ENCODE measurements at places on chromosomes 12 and 14.

DNA sequence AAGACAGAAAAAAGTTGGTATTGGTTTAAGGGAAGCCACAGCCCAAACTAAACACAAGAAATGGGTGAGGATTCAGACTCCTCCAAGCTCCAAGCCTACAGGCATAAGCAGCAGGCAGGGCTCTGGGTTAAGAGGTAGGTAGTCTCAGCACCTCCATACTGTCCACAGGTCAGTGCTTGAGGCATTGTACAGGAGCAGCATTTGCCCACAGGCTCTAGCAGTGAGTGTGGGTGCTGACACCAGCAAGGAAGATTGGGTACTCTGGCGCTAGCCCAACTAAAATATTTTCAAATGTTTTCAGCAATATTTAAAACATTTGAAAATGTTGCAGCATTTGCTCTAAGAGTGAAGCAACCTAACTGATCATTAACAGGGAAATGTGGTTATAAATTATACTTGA is 33.1 kb downstream of the FERMT2 start:
- no peak overlapping the region for H3K4me3 ChIP-seq
- no peaks in the 10 kb centered on the region for H3K36me3 ChIP-seq
- no peaks in the 10 kb centered on the region for H3K27me3 ChIP-seq
- H3K4me1 ChIP-seq: peaks cover 19% of the 10 kb centered on the region
- no peak for DNase-seq
- H3K27ac ChIP-seq: peak overlapping the region; percentile 51

DNA sequence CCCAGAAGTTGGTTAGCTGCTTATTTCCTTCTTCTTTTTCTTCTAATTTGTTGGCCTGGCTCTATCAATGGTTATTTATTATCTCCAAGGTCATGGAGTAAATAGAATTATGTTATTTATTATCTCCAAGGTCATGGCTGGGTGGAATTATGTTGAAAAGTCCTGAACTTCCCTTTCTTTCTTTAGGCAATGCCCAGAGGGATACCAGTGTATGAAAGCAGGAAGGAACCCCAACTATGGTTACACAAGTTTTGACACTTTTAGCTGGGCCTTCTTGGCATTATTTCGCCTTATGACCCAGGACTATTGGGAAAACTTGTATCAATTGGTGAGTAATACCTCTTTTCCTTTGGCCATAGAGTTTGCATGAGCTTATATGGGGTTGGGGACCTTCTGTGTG is 111.6 kb downstream of the SCN8A start:
- H3K27me3 ChIP-seq: no peaks in the 10 kb centered on the region
- H3K36me3 ChIP-seq: no peaks in the 10 kb centered on the region
- H3K4me3 ChIP-seq: no peak overlapping the region
- H3K4me1 ChIP-seq: no peaks in the 10 kb centered on the region

- H3K36me3 ChIP-seq: no peaks in the 10 kb centered on the region
- no peaks in the 10 kb centered on the region for H3K4me1 ChIP-seq
- no peak overlapping the region for H3K27ac ChIP-seq
- H3K4me3 ChIP-seq: peak overlapping the region; percentile 14
- no peaks in the 10 kb centered on the region for H3K27me3 ChIP-seq
These were observed 94.7 kb downstream of the SLC2A13 start for GRCh38 chr12:40010899-40011774.

DNA sequence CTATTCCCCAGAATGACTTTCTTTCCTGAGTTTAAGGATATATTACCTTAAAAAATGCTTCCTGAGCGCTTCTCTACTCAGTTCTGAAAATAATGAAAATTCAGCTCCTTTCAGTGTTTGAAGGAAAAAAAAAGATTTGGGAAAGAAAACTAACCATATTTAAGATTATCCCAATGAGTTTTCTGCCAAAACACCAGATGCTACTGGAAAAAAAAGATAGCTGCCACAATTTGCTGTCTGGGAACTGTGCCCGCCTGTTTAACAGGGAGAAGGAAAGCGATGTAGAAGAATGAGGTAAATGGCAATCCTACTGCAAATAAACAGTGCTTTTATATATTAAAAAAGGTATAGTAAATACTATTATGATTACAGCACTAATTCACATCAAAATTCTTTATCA is 367.6 kb upstream of the PRICKLE1 start:
- H3K4me3 ChIP-seq: no peak overlapping the region
- H3K4me1 ChIP-seq: no peaks in the 10 kb centered on the region
- no peaks in the 10 kb centered on the region for H3K27me3 ChIP-seq
- no peaks in the 10 kb centered on the region for H3K36me3 ChIP-seq

GRCh38 chr14:24238123-24238522 is 4.3 kb downstream of the TINF2 start:
- H3K27me3 ChIP-seq: no peaks in the 10 kb centered on the region
- no peak overlapping the region for H3K27ac ChIP-seq
- no peak for DNase-seq
- H3K36me3 ChIP-seq: peaks cover 54% of the 10 kb centered on the region

GRCh38 chr12:92676710-92677109 is 26.1 kb upstream of the PLEKHG7 start:
- DNase-seq: no peak
- H3K4me3 ChIP-seq: no peak overlapping the region
- H3K36me3 ChIP-seq: no peaks in the 10 kb centered on the region

- no peaks in the 10 kb centered on the region for H3K4me1 ChIP-seq
- no peaks in the 10 kb centered on the region for H3K36me3 ChIP-seq
- H3K4me3 ChIP-seq: no peak overlapping the region
These were observed 245.7 kb downstream of the CEP128 start for GRCh38 chr14:80695869-80696268.

GRCh38 chr14:30884901-30885300 is 10.5 kb downstream of the COCH start:
- no peak overlapping the region for H3K4me3 ChIP-seq
- no peak for DNase-seq
- no peak overlapping the region for H3K27ac ChIP-seq
- no peaks in the 10 kb centered on the region for H3K36me3 ChIP-seq
- H3K4me1 ChIP-seq: no peaks in the 10 kb centered on the region
- no peaks in the 10 kb centered on the region for H3K27me3 ChIP-seq

GRCh38 chr12:126219654-126220279 is 1154.5 kb downstream of the AACS start:
- DNase-seq: no peak
- H3K27me3 ChIP-seq: no peaks in the 10 kb centered on the region
- H3K27ac ChIP-seq: no peak overlapping the region
- H3K36me3 ChIP-seq: no peaks in the 10 kb centered on the region

DNA sequence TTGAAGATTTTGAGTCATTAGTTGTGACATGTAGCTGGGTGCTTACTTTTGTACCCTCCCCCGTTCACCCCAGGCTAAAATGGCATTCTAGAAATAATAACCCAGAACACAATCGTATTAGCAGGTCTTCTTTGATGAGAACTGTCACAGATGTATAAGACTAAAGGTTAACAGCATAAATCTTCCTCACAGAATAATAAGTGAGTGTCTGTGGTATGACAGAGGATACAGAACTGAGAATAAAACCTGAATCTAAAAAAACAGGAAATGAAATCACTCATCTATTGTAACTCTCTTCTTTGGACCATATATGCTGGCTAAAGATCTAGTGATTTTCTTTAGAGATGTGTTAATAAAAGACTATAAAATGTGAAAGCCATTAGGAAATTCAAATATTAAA is 746.6 kb downstream of the LRFN5 start:
- H3K27ac ChIP-seq: no peak overlapping the region
- no peak overlapping the region for H3K4me3 ChIP-seq
- no peaks in the 10 kb centered on the region for H3K36me3 ChIP-seq
- DNase-seq: no peak
